Activated T-helper 17 cell treated with anti-CD3 and anti-CD28 coated beads, Interleukin-2, amount 50 U/mL, for 72 hours (primary cell): ENCODE measurements at places on chromosomes 11 and 22. TPM values are rescaled to one million over a fixed set of nuclear protein-coding genes. Genes with fewer than 3 reads are reported as not detected.

DNA sequence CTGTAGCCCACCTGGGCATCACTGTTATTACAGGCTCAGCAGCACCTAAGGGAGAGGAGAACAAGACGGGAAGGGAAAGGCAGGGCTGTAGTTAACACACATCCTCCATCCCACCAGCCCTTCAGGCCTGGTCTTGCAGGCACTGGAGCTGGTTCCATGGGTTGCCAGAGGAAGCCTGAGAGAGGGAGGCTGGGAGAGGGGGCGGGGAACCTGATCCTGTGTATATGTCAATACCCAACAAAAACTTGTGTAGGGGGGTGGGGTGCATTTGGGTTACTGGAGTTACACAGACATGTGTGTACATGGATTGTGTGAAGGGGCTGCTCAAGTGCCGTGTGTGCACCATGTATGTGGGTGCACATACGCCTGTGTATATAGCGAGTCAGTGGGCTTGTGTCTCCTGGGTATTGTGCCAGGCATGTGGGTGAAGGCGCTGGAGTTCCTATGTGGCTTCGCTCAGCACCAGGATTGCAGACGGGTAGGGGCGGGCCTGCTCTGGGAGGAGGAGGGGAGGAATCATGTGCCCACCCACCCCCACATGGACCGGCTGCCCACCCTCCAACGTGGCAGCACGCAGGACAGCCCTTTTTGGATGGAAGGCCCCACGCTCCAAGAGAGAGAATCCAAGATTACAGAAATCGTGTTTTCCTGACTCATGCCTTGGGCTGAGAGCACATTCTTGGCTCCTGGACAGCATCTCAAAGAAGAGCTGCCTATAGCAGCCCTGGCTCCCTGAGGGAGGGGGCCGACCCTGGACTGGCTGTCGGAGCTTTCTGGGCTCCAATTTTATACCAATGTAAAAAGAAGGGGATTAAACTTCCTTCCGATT, 4.2 kb upstream of the SERPINH1 start:
- no peak for ATAC-seq

DNA sequence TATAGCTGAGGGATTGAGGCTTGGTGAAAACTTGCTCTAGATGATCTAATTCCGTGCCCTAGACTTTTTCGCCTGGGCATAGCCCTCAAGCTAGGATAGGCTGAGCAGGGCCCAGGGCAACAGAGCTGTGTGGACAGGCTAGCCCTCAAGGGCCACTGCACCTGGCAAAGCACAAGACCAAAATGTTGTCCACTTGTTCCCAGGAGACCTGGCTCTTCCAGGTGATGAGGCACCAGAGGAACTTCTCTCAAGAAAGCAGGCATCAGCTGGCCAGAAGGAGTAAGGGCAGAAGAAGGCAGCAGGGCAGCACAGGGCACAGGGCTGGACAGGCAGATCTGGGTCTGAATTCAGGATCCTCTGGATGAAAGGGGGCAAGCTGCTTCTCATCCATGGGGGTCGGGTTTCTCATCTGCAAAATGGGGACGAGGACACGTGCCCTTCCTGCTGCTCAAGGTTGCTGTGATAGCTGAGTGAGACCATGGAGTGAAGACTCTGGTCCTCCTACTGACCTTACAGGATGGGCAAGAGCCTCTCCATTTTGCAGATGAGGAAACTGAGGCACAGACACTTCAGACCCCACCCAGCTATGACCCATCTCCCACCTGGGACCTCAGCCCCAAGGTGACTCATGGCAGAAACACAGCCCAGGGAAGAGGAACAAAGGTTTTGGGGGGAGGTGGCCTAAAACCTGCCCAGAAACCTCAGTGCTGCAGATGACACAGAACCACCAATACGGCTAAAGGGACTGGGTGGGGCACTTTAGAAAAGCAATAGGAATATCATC, 42.2 kb upstream of the PRDM11 start:
- ATAC-seq: no peak

DNA sequence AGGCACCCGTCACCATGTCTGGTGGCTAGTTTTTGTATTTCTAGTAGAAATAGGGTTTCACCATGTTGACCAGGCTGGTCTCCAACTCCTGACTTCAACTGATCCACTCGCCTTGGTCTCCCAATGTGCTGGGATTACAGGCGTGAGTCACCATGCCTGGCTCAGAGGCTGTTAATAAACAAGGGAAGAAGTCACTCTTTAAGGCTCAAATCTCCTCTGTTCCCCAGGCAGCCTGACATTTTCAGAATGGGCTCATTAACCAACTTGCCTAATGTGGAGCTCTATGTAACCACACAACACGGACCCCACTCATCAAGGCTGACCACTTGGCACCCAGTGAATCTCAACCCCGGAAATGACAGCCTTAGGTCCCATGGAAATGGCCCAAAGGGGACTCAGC, 24.1 kb downstream of the APOL3 start:
- no peak for ATAC-seq

The OTOG gene
- not detected for total RNA-seq

DNA sequence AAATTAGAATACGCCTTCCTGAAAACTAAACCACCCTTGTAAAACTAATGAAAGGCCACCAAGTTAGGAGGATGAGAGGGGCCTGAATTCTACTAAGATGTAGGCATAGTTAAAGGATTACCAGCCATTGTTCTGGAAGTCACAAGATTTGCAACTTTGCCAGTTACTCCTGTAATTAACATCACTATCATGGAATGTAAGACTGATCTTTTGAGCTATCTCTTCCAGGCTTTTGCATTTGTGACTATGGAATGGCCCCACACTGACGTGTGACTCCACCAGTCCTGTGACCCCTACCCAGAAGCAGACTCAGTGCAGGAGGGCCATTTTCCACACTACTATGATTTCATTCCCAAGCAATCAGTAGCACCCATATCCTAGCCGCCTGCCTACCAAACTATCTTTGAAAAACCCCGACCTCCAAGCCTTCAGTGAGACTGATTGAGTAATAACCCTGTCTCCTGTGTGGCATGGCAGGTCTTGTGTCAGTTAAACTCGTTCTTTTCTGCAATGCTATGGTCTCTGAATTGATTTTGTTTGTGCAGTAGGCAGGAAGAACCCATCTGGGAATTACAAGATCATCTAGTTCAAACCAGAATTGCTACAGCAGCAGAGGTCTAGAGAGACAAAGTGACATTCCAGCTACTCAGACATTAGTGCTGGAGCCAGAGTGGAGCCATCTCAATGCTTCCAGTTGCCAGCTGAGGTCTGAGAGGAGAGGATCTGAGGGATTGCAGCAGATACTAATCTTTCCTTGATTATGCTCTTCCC, 1.9 kb upstream of the CTSF start:
- ATAC-seq: no peak

DNA sequence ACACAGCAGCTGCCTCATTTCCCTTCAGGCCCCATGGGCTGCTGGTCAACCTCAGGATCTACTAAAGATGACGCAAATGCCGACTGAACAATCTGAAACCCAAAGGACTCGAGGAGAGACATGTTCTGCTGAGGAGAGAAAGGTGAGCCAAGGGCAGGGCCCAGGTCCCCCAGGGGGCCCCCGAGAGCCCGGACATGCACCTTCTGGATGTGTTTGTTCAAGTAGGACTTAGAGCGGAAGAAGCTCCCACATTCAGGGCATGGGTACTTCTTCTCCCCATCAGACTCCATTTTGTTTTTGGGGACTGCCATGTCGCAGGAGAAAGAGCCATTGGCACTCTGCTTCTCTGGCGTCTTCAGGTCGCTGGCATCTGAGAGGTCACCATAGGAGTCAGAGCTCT, 19.3 kb downstream of the PATZ1 start:
- no peak for ATAC-seq

DNA sequence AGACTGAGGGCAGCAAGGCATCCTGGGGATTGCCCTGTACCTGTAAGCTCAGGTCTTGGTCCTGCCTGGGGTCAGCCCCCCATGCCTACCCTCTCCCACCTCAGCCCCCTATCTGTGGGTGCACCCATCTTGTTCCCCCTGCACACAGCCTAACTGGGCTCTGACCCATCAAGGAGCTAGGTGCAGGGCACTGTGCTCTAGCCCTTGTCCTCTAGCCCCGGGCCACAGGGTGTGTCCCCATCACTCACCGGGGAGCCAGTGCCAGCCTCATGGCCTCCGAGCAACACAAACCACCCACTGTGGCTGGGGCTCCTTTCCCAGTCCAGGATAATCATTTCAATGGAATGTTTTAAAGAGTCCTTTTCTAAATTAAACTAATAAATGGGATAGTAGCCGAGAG, 293.9 kb upstream of the PLET1 start:
- ATAC-seq: no peak
